GM12864 (cell line): ENCODE measurements at places on chromosomes 4 and X.

DNA sequence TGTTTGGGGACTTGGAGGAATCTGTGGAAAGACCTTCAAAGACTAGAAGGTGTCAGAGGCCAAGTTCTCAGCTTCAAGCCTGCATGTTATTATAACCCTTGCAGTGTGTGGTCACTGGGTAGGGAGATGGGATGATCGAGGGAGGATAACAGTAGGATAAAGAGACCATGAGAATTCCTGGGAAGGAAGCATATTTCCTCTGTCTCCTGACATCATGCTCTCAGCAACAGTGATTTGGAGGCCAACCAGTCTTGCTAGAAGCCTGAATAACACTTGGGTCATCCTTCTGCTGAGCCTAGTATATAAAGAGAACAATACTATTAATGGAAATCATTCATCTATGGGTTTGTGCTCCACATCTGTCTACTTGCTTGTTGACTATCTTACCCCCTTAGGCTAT, 40.9 kb upstream of the ANXA3 start:
- no peak for DNase-seq

GRCh38 chr4:107619066-107619465, 101.0 kb downstream of the PAPSS1 start:
- DNase-seq: no peak

DNA sequence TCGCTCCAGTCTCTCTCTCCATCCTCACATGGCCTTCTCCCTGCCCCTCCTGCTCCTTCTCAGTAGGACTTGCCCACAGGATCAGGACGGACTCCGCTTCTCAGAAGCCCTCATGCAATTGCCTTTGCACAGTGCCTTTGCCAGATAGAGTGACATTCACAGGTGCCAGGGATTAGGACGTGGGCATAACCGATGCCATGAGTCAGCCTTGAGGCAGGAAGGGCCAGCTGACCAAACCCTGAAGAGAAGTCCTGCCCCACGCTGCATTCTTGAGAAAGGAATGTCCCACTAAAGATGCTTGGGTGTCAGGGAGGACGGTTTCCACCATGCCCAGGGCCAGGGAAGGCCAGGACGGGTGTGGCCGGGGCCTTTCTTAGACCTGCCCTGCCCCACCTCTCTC, 6.6 kb upstream of the GRPEL1 start:
- DNase-seq: no peak

- peak; percentile 62 for DNase-seq
Observed at GRCh38 chr4:83231620-83232076, 53.0 kb downstream of the COQ2 start.

GRCh38 chr4:76943129-76943620, 6.4 kb upstream of the SEPTIN11 start:
- no peak for DNase-seq

DNA sequence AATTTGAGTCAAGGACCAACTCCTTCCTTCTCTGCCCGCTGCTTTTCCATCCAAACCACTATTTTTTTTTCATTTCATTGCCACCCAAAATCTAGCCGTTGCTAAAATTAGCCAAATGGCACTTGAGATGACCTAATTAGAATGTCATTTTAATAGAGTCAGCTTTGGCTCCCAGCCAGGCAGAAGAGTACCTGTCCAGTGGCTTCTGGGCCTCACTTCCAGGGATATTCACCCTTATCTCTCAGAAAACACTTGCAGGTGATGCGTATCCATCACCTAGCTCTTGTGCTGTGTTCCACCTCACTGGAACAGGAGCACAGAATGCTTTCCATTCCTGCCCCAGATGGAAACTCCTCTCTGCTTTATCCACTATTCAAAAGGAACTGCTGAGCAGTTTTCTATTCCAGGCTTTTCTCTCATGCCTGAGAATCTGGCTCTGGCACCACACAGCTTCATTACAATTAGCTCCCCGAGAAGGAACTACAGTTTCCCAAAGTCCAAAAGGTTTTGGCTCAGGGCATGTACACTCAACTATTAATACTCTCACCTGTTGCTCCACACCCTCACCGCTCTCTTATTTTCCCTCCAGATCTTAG, 18.5 kb downstream of the MAGEA9B start:
- no peak for DNase-seq

- DNase-seq: no peak
Observed at GRCh38 chr4:184893801-184894571, 68.2 kb upstream of the ACSL1 start.

GRCh38 chr4:47221721-47222120, 190.4 kb downstream of the GABRB1 start:
- DNase-seq: no peak

DNA sequence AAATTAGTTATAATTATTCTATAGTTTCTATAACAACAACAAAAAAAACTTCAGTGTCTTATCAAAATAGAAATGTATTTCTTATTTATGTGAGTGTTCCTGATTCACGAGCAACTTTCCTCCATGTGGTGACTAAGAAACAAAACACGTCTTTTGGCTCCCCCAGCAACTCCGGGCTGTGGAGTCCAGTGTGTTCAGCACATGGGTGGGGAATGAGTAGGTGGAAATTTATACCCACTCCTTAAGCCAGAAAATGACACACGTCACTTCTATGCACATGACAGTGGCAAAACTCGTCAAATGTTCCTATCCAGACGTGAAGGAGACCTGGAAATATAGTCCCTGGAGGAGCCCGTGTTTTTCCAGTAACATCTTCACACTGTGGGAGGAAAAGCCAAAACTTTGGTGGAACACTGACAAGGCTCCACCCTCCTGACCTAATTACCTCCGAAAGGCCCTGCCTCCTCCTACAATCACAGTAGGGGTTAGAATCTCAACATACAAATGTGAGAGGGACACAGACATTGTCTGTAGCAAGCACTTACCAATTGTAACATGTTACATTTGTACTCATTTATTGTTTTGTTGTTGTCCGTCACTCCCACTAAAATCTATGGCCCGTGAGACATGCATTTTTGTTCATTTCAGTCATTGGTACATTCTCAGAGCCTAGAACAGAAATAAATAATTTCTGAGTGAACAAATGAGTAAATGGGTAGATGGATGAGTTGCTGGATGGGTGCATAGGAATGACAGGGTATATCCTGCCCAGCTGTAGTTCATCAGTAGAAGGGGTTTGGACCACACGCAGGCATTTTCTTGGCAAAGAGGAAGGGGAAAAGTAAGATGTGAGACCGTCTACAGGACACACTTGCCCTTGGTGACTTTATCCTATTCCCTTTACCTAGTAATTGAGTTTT, 605.8 kb upstream of the TENM3 start:
- DNase-seq: no peak

DNA sequence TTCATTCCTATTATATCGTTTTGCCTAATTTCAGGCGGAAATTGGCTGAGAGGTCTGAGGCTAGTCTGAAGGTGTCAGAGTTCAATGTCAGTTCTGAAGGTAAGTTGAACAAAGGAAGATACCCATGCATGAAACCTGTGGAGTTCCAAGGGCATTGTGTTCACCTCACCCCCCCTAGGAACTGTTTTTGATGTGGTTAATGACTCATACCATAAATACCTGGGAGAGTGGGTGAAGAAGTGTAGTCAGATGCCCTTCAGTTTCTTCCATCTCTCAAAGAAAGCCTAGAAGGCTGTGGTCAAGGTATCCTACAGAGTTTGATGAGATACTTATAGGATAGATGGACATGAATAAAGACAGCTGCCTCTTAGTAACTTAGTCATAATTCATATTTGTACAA, 2.7 kb downstream of the UTP14A start:
- DNase-seq: no peak

DNA sequence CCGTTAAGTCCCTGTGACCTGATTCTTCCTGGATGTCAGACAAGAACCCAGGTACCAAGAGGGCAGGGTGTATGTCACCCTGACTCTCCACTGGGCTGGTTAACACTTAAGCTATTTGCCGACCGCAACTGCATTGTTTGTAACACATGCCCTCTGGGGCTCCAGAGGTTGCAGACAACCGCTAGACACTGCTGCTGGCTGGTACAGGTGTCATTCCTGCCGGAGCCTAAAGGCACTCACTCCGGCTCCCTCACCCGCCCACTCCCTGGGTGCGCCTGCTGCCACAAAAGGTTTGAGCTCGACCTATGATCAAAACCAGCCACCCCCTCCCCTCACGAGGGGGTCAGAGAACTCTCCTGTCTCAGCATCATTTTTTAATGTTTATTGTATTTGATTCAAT, 208.2 kb downstream of the FAT4 start:
- DNase-seq: no peak

DNA sequence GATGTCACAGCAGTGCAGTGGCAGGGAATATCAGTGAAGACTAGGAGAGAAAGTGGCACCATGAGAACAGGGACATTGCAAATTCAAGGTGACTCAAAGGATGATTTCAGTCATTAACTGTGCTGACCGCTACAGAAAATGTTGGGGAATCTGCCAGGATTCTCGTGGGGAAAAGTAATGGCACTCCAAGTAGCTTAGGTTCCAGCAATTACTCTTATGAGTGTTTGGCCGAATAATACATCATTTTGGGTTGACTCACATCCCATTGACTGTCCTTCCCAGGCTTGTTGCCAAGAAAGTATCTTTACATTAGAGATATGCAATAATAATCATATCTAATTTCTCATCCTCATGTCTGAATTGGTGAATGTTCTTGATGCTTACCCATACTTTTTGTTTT, 1411.1 kb upstream of the PCDH7 start:
- DNase-seq: no peak

DNA sequence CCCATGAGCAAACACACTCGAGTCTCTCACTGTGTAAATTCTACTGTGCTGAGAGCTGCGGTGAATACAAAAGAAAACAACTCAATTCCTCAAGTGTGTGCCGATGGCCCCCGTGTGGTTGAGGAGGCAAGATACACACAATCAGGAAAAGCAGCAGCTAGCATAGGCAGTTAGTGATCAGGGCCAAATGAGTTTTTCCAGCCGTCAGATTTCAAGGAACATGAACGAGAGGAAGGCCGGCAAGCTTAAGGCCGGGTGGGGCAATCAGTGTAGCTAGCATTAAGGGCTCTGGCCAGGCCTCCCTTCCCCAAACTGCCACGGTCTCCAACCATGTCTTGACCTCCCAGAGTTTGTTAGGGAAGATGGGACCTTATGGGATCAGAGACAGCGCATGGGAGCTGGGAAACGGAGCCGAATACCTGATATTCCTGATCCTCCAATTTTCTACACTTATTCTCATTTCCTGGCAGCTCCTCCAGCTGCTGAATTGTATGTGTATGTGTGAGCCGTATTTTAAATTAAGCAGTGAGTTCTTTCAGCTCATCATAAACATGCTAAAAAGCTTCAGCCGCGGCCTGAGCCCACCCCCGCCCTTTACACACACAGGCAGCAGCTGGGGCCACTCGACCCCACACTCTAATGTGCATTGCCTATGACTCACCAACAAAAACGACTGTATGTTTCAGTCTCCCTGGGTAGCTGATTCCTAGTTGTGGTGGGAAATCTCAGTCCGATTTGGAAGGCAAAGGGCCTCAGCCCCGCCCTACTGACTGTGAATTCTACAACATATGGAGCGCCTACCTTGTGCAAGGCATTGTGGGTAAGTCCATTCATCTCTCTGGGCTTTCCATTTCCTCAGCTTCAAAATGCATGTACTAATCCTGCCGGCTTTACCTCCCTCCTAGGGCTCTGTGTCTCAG, 59.9 kb downstream of the RTL9 start:
- no peak for DNase-seq

- DNase-seq: no peak
Observed at GRCh38 chrX:137684591-137684990, 118.7 kb downstream of the ZIC3 start.

- no peak for DNase-seq
Observed at GRCh38 chrX:82649645-82650044, 858.4 kb upstream of the POU3F4 start.

GRCh38 chr4:169236873-169237626, 33.7 kb downstream of the SH3RF1 start:
- DNase-seq: no peak

- no peak for DNase-seq
Observed at GRCh38 chrX:20061855-20062254, 54.9 kb downstream of the MAP7D2 start.

DNA sequence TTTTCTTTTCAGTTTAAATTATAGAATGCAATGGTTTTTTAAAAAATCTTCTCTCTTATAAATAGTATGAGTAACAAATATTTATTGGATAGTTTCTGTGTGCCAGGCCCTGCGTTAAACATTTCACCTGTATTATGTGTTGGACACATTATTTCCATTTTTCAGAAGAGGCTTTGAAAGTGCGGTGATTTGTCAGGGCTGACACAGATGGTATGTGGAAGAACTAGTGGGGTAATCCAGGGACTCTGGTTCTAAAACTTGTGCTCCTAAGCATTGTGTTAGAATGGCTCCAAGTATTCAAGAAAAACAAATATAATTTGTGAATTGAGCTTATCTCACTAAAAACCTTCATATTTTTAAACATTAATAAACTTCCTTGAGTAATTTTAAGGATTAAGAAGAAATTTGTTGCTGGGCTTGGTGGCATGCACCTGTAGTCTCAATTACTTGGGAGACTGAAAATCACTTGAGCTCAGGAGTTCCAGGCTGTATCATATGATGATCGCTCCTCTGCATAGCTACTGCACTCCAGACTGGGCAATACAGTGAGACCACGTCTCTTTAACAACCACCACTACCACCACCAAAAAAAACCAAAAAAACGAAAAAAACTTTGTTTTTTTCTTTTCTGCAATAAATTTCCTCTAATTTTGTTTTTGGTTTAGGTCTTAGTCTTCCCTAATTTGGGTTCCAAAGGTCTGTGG, 40.0 kb downstream of the RAPGEF2 start:
- no peak for DNase-seq

GRCh38 chr4:92304606-92305005, 840 bp downstream of the GRID2 start:
- no peak for DNase-seq

GRCh38 chr4:25050370-25051078, 19.8 kb upstream of the LGI2 start:
- DNase-seq: no peak

DNA sequence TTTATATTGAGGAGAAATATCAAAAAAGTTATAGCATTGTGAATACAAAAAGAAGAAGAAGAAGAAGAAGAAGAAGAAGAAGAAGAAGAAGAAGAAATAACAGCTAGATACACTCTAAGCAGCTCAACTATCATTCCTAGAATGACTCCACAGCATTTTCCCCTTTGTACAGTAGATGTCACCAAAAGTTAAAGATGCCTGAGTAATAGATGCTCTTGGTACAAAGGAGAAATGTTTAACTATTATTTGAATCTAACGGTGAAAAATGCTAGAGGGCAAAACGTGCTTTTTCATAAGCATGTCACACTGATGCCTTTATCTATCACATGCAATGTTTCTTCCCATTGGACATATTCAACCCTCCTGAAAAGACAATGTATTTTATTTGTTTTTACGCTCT, 178.4 kb upstream of the GPRIN3 start:
- DNase-seq: no peak

DNA sequence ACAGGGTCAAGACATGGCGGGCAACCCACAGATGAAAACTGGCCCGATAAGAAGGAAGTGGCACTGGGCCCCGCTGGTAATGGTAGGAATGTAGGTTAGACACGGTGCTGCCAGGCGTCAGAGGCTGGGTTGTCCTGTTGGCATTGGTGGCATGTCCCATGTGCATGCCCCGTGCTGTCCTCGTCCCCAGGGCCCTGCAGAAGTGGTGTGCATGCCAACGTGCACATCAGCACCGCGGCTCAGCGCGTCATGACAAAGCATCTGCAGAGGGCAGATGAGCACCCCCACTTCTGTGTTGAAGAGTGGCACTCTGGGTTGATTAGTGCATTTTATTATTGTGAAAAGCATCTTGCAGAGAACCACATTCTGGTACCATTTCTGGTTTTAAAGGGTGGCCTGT, 35.6 kb downstream of the NELFA start:
- no peak for DNase-seq
